ENCODE measurements at places on chromosomes 1 and 21.

GRCh38 chr1:20555758-20556120 lies 3.4 kb downstream of the FAM43B start:
- DNase-seq = no peak

DNA sequence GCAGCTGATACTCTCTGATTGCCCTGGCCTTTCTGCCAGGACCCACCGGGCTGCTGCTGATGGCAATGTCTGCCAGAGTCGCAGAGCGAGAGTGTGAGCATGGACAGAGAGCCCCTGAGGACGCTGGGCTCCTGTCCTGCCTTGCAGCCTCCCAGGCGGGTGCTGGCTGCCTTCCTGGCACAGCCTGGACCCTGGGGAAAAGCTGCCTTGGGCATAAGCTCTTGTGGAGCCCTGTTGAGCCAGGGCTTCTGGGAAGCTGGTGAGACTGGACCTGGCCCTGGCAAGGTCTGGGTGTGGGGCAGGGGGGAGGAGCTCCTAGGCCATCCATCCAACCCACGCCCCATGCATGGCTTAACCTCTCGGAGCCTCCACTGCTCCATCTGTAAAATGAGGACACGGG lies 105.8 kb upstream of the WNT4 start:
- no peak for DNase-seq

DNA sequence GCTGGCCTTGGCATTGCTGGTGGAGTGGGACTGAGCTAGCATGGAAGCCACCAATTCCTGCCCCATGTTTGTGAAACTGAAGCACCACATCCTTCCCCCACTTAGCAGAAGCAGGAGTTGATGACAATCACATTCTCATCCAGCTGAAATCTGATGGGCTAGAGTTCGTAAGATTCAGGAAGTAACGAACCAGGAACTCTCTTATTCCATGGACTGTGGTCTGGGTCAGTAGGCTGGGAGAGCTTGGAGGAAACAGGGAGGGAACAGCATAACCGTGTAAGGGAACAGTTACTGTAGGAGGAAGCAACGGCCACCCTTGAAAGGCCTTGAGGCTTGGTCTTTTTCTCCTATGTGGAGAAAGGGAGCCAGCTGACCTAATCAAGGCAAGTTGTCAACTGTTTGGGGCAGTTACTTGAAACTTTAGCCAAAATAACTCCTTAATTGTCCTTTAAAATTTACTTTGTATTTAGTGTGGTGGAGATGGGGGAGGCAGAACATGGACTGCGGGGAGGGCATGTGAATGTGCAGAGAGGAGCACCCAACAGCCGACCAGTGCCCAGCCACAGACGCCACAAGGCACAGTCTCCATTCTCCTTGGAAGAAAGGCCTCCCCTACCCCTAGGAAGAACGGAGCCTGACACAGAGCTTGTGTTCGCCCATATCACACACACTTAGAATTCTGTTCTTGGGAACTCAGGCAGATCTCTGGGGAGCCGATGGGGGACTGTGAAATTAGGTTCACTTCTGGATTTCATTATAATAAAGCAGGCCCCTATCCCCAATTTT lies 2.0 kb upstream of the COQ8A start:
- DNase-seq = no peak

DNA sequence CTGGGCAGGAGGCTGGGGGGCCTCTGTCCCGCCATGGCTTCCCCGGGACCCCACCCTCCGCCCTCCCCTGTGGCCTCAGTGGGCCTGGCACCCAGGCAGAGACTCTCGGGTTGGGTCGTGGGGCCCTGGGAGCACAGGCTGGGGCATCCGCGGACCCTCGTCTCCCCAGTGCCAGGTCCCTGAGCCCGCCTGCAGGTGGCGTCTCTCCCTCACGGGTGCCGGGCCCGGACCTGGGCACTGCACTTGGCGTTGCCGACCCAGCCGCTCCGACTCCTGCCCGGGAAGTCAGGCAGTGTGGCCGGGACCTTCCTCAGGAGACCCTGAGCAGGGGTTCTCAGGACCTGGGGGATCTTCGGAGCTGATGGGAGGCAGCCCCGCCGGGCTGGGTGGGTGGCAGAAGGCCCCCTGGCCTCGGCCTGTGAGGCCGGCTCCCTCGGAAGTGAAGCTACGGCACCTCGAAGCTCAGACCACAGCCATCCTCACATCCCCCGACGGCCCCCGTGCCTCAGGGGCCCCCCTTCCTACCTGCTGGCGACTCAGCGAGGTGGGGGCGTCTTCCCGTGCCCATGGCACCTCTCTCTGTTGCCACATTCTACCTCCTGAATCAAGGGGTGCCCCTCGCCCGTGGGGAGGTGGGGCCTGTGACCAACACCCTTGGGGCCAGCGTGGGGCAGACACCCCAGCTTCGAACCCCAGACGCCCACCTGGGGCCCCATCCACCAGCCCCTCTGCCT lies 6.4 kb upstream of the C1orf159 start:
- DNase-seq = peak; percentile 69

DNA sequence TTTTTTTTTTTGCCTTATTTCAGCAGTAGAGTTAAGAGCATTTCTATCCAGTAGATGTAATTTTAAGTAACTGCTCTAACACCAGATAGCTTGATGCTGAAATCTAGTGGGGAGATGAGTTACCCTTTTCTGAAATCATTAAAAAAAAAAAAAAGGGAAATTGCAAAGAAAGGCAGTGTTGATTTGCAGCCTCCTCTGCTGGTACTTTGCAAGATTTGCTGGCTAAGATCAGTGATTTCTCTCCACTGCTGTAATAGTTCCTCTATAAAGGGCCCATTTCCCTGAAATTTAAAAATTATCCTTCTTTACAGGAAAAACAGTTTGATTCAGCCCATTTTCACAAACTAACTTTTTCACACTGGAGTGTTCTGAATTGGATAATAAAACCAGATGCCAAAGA lies 120.6 kb downstream of the PTBP2 start:
- DNase-seq = no peak

GRCh38 chr1:182450087-182450486 lies at the start of gene RGSL1:
Gene RGSL1 (plus strand): TSS chr1:182450146. CDS start chr1:182450166, 20 bp downstream.
- DNase-seq = no peak

DNA sequence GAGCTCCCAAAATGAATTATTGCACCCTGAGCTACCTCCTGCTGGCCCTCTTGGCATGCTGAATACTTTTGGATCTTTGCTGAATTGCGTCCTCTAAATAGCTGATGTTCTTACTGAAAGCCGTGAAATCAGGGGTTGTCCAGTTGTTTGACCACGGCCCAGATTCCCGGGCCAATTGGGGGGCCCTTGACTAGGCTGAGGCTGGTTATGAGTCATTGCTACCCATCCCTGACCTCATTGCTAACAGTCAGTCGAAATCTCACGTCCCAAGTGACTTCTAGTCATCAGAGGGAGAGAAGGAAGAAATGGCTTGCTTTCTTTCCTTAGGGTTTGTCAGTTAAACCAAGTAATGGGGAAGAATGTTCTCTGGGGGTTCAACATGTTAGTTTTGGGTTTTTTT lies 37.4 kb downstream of the SMYD2 start:
- no peak for DNase-seq

GRCh38 chr1:230143534-230143933 lies 76.5 kb downstream of the GALNT2 start:
- DNase-seq = peak; percentile 80

GRCh38 chr1:160158031-160158430 lies 6.6 kb downstream of the ATP1A4 start:
- no peak for DNase-seq

DNA sequence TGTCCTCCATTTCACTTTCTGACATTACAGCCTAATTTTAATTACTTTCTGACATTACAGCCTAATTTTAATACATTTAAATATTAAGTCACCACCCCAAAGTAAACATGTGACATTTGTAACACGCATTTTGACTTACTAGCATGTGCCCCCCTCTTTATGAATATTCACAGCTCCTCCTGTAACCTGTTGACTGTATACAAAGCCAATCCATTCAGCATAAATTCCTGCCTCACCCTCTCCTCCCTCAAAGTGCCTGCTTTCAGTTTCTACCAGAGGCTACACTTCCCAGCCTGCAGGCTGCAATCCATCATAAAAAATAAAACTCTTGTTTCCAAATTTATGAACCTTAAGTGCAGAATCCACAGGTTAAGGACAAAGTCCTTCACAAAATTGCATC lies 39.5 kb downstream of the ANP32E start:
- no peak for DNase-seq

DNA sequence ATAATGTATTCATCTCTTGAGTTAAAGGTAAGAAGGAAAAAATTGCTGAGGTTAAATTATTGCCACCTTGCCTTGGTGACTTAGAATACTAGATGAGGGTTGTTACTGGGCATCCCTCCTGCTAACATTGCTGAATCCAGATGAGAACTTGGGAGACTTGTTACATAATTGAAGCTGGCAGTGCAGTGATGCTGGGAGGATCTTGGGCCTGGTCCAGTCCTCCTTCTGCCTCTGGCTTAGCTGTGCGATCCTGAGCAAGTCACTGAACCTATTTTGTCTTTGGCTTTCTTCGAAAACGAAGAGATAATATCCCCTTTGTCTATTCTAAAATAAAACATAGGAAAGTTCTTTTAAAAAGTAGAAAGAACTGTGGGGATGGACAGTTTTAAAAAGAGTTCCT lies 244.9 kb upstream of the NRIP1 start:
- no peak for DNase-seq

DNA sequence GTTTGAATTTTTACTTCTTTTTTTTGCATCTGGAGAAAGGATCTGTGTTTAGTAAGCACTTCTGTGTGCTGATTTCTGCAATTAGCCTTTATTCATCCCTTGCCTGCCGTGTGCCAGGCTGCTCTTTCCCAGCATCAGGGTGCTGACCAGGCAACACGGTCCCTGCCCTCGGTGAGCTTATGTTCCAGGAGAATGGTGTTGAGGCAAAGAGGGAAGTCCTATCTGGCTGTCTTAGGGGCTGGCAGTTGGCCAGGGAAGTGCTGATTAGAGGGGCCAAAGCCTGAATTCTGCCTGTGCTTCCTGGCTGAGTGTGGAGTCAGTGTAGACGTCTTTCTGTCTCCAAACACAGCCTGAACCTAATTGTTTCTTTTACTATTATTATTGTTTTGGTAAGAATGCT lies 187.1 kb downstream of the CAMTA1 start:
- DNase-seq = no peak

DNA sequence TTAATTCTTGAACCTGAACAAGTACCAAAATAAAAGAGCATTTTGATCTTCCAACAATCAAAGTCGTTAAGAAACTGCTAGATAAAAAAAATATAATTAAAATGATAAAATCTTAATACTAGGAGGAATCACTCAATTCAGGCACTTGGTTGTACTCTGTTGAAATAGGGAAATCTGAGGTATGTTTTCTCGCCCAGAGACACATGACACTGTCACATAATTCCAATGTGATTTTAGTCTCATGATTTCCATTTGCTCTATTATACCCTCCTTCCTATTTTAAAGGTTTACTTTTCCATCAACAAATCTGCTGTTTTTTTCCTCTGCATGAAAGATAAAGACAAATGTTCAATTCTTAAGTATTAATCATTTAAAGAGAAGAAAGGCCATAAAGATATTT lies 97.6 kb downstream of the ZZZ3 start:
- no peak for DNase-seq

DNA sequence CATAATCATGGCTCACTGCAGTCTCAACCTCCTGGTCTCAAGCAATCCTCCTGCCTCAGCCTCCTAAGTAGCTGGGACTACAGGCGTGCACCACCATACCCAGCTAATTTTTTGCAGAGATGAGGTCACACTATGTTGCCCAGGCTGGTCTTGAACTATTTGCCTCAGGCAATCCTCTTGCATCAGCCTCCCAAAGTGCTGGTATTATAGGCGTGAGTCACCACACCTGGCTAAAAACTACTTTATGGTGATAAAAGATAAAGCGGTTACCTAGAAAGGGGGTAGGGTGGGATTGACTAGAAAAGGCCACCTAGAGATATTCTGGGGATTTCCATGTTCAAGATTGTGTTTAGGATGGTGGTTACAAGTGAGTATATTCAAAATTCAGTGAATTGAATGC lies 5.0 kb downstream of the TSTD1 start:
- DNase-seq = no peak

GRCh38 chr1:174284052-174284451 lies 124.7 kb downstream of the RABGAP1L start:
- no peak for DNase-seq

GRCh38 chr1:1079408-1080121 lies 5.5 kb upstream of the RNF223 start:
- DNase-seq = peak; percentile 52

DNA sequence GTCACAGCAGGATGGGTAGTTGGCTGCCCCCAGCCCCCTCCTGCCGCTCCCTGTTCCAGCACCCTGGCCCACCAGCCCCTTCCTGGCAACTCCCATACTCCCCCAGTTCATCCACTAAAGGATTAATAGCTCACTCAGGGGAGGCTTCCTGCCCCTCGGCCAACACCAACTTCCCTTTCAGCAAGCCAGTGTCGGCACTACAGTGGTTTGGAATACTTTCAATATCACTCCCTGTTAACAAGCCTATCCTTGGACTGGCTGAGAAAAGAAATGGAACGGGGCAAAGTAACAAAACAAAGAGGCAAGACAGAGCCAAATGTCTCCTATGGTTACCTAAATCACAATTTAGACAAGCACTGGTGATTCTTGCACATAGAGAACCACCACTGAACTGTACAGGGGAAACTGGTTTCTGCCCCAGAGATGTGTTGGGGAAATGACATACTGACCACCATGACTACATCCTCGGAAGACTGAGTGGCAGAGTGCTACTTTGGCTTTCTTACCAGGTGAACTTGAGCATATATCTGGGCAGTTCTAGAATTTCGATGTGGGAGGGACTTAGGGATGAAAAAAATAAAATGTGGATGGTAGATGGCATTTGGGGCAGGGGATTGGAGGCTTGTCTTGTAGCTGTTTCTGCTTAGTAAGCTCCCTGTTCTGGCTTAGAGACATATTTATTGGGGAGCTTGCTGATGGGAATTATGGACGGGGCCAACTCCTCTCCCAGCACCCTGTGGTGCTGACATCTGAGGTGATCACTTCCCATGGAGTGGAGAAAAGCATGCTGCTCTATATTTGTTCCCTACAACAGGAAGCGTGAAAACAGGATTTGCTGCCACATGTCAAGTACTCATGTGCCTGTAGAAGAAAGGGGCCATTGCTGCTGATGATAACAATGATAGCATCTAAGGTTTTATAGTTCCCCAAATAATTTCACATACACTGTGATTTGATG lies 7.1 kb upstream of the CAPN2 start:
- no peak for DNase-seq

GRCh38 chr1:28196330-28196729 lies 19.8 kb upstream of the PTAFR start:
- DNase-seq = no peak

GRCh38 chr1:240618946-240619345 lies 7.0 kb upstream of the GREM2 start:
- DNase-seq = no peak
